HuH-7.5 (cell line): ENCODE measurements at places on chromosomes 1 and 21.

GRCh38 chr1:26411624-26412074 lies 1.0 kb downstream of the LIN28A start:
- no peak for DNase-seq

DNA sequence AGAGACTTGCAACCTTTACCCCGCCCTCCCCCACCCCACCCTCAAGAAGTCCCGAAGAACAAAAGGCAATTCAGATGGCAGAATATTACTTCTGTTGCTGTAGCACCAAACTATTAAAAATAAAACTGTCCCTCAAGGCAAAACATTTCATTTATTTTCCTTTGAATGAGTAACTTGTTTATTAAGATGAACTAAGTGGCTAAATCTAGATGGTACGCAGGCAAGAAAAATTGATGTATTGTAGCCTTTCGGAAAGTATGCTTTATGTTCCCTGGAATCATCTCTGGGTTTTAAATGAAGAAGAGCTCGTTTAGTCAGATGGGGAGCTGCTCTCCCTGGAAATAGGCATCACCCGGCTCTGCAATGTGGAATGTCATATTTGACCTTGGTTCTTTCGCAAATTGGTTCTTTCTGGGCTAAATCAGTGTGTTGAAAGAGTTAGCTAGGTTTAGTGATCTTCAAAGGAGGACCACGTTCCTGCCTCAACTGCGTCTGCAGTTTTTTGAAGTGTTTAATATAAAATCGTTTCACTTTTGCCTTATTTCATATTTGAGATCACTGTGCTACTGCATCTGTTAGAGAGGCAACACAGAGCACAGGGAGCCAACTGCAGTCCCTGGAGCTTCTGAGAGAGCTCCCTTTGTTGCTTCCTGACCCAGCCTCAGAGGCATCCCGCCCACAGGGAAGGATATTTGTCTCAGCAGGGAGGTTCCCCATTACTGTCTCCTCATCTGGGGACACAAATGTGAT lies 61.8 kb downstream of the KIF26B start:
- no peak for DNase-seq

GRCh38 chr21:25567472-25567871 lies 39.8 kb downstream of the MRPL39 start:
- no peak for DNase-seq

DNA sequence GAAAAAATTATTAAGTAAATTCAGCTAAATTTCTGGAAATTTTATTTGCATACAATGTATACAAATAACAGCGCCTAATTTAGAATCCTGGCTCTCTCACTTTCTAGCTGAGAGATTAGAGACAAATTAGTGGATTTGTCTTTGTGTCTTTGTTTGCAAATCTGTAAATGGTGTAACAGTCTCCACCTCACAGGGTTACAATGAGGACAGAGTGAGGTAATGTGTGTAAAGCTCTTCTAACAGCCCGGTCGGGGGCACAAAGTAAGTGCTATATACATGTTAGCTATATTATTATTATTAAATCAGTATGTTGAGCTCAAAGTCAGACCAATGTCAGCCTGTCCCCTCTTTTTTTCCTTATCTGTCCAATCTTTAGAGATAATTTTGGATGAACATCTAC lies 5.0 kb upstream of the ADAMTSL4 start:
- no peak for DNase-seq
